ENCODE measurements at places on chromosomes 1 and 21.

DNA sequence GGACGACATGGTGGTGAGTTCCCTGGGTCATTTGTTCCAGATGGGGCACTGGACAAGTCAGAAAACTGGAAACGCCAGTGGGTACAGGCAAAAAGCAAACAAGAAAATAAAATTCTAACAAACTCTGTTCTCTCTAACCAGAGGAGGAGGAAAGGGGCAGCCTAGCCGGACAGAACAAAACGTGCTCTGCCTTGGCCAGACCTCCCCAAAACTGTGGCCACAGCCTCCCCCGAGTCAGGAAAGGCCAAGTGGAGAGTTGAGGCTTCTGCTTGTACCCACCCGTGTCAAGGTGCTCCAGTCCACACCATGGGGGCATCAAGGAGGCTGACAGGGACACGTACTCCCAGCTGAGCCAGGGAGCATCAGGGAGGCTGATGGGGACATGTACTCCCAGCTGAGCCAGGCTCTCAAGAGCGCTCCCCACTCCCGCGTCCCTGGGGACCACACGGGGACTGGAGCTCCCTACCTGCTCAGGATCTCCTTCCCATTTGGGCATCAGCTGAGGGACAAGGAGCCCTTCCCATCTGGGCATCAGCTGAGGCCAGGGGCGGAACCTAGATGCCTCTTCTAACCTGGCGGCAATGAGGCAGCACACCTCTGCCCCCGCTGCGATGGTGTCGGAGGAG is 154.8 kb upstream of the COL6A1 start:
- no peak for DNase-seq

DNA sequence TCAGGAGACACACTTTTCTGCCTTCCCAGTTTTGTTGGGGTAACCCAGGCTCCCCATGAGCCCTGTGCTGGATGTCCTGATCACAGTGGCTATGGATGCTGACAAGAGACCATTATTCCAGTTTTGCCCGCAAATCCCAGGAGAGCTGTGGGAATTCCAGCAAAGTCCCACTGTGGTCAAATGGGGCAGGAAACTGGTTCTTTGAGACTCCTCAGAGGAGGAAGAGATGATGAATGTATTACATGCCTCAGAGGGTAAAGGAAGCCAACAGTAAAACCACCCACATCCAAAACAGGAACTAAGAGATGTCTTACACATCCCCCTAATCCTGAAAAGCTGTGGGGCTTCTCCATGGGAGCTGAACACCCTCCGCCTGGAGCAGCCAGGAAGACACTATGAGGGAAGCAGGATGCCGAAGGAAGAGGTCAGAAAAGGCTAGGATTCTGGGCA is 12.8 kb upstream of the MPZL1 start:
- DNase-seq = no peak

GRCh38 chr1:21313886-21314721 is 23.8 kb upstream of the ECE1 start:
- no peak for DNase-seq

GRCh38 chr1:216554934-216555333 is 131.7 kb upstream of the USH2A start:
- DNase-seq = no peak

- no peak for DNase-seq
Measured at GRCh38 chr21:32597205-32597604, 11.9 kb upstream of the TCP10L start.

DNA sequence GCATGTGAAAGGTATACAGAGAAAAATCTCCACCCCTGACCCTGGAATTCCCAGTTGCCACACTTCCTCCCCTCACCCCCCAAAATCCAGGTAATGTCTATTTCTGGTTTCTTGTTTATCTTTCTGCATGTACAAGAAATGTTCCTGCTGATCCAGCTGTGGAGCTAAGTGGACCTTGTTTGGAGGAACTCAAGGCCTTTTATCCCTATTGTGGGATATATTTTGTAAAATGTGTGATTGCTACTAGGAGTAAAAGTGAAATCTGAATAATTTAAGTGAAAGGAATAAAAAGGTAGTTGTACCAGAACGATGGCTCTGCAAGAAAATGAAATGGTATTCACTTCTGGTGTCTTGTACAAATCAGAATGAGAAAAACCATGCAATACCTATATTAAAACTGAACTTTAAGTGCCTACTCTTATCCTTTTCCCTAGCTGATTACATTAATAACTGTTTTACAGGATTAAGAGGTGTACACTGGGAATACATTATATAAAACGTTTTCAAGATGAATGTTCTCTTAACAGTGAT is 3.0 kb downstream of the SPEN start:
- no peak for DNase-seq

GRCh38 chr1:184745110-184745509 is 9.5 kb downstream of the EDEM3 start:
- no peak for DNase-seq

DNA sequence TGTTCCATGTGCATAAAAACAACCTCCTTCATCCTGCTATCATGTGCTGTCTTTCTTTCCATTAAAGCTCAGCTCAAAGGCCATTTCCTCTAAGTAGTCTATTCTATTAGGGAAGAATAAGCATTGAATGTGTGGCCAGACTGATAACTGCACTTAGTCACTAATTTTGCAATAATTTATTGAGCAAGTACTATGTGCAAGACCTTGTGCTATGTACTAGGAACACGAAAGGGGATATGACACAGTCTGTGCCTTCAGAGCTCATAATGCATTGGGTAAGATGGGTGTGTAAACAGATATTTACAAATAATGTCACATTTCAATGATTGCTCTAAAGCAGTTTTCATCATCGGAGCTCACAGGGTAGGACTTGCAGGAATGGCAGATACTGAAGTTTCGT is 54.2 kb downstream of the NMNAT2 start:
- no peak for DNase-seq

Measured in NT2/D1 (cell line).